ENCODE measurements at places on chromosomes 1 and 21. TPM values are rescaled to one million over a fixed set of nuclear protein-coding genes. Genes with fewer than 3 reads are reported as not detected.

GRCh38 chr21:39904457-39904856 is 37.2 kb downstream of the PCP4 start:
- H3K4me1 ChIP-seq = no peaks in the 10 kb centered on the region
- no peak overlapping the region for H3K4me3 ChIP-seq
- H3K27ac ChIP-seq = no peak overlapping the region
- no peak for DNase-seq

- H3K27ac ChIP-seq = peak overlapping the region; percentile 84
- H3K27me3 ChIP-seq = no peaks in the 10 kb centered on the region
- peaks cover 46% of the 10 kb centered on the region for H3K36me3 ChIP-seq
- no peak for DNase-seq
- H3K4me3 ChIP-seq = no peak overlapping the region
- H3K4me1 ChIP-seq = peaks cover 23% of the 10 kb centered on the region
These were observed 24.5 kb downstream of the HTR6 start for GRCh38 chr1:19689085-19689757.

DNA sequence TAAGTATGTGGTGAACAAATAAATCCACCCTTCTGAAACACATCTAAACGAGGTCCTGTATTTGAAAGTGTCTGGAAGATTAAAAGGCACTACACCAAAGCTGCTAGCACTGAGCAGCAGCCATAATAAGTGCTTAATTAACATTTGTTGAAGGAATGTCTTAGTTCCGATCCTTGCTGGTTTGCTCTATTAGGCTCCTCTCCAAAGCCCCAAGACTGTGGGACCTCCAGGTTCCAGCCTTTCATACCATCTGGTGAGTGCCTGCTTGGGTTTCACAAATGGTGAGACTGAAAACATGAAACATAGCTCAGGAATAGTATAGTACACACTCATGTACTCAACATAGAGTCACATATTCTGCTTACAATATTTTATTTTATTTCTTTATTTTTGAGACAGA is 640 bp upstream of the CYP2J2 start:
- peaks cover 8% of the 10 kb centered on the region for H3K36me3 ChIP-seq
- DNase-seq = no peak
- peaks cover 32% of the 10 kb centered on the region for H3K27me3 ChIP-seq
- H3K27ac ChIP-seq = no peak overlapping the region

GRCh38 chr1:247998811-247999210 is 14.6 kb upstream of the OR2L5 start:
- no peaks in the 10 kb centered on the region for H3K27me3 ChIP-seq
- no peak overlapping the region for H3K27ac ChIP-seq
- no peak overlapping the region for H3K4me3 ChIP-seq
- no peak for DNase-seq
- no peaks in the 10 kb centered on the region for H3K4me1 ChIP-seq

DNA sequence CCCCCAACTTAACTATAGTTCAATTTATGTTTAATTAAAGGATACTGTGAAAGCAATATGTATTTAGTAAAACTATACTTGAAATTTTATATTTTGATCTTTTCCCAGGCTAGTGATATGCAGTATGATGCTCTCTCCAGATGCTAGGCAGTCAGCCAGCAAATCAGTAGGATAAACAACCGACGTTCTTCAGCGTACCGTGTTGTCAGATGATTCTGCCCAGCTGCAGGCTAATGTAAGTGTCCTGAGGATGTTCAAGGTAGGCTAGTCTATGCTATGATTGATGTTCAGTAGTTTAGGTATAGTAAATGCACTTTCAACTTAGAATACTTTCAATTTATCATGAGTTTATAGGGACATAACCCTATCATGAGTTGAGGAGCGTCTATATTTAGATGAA is 762.6 kb downstream of the MRPL39 start:
- H3K27me3 ChIP-seq = no peaks in the 10 kb centered on the region
- no peak for DNase-seq
- H3K36me3 ChIP-seq = no peaks in the 10 kb centered on the region

GRCh38 chr1:194584052-194584451 is 1397.6 kb upstream of the B3GALT2 start:
- no peak overlapping the region for H3K4me3 ChIP-seq
- H3K4me1 ChIP-seq = no peaks in the 10 kb centered on the region
- no peaks in the 10 kb centered on the region for H3K36me3 ChIP-seq
- DNase-seq = no peak
- H3K27me3 ChIP-seq = no peaks in the 10 kb centered on the region

GRCh38 chr1:208599063-208599462 is 354.9 kb upstream of the PLXNA2 start:
- no peak overlapping the region for H3K27ac ChIP-seq
- H3K4me3 ChIP-seq = no peak overlapping the region

DNA sequence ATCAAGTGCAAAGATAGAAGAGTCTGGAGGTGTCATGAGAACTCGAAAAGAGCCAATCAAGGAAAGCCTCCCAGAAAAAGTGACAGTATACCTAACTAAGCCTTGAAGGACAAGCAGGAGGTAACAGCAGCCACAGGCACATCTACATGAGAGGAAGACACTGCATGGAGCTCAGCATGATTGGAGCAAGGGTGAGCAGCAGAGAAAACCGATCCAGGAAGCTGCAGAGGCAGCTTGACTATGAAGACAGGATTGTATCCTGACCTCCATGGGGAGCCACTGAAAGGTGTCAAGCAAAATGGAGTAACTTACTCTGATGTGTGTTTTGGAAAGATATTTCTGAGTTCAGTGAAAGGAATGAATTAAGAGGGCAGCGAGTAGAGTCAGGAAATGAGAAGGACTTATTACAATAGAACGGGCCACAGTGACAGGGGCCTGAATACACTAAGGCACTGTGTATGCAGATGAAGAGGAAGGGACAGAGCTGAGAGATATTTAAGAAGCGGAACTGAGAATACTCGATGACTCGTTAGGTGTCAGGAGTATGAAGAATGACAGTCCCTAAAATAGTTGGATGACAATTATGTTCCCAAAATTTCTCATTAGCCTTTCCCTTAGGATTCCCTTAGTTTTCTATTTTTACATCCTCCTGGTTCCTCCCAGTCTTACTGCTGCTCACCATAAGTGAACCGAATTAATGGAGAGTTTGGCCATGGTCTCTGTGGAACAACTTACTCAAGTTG is 139.3 kb upstream of the NFIA start:
- no peaks in the 10 kb centered on the region for H3K36me3 ChIP-seq
- DNase-seq = no peak
- peaks cover 10% of the 10 kb centered on the region for H3K27me3 ChIP-seq
- H3K27ac ChIP-seq = no peak overlapping the region

GRCh38 chr1:200154069-200154767 is 126.7 kb downstream of the NR5A2 start:
- H3K27ac ChIP-seq = peak overlapping the region; percentile 78
- peaks cover 41% of the 10 kb centered on the region for H3K4me1 ChIP-seq
- H3K4me3 ChIP-seq = no peak overlapping the region
- DNase-seq = peak; percentile 75
- H3K36me3 ChIP-seq = no peaks in the 10 kb centered on the region
- peaks cover 3% of the 10 kb centered on the region for H3K27me3 ChIP-seq

DNA sequence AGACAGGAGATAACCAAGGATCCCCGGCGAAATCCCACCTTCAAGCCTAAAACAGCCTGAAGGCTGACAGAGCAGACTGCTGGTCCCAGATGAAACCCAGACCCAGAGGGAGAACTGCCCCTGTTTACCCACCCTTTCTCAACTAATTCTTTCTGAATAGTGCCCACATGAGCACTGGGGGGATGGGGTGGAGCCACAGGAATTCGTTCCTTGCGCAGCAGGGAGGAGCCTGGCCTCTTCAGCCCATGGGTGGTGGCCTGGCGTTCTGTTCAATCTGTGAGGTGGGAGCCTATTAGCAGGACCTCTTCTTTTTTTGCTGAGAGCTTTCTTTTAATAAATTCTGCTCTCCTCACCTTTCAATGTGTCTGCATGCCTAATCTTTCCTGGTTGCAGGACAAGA is 6.6 kb upstream of the AK5 start:
- H3K27me3 ChIP-seq = no peaks in the 10 kb centered on the region
- no peak overlapping the region for H3K27ac ChIP-seq
- DNase-seq = no peak
- no peak overlapping the region for H3K4me3 ChIP-seq

GRCh38 chr1:60894741-60895140 is 187.6 kb upstream of the NFIA start:
- no peaks in the 10 kb centered on the region for H3K27me3 ChIP-seq
- no peak overlapping the region for H3K27ac ChIP-seq
- no peaks in the 10 kb centered on the region for H3K4me1 ChIP-seq

DNA sequence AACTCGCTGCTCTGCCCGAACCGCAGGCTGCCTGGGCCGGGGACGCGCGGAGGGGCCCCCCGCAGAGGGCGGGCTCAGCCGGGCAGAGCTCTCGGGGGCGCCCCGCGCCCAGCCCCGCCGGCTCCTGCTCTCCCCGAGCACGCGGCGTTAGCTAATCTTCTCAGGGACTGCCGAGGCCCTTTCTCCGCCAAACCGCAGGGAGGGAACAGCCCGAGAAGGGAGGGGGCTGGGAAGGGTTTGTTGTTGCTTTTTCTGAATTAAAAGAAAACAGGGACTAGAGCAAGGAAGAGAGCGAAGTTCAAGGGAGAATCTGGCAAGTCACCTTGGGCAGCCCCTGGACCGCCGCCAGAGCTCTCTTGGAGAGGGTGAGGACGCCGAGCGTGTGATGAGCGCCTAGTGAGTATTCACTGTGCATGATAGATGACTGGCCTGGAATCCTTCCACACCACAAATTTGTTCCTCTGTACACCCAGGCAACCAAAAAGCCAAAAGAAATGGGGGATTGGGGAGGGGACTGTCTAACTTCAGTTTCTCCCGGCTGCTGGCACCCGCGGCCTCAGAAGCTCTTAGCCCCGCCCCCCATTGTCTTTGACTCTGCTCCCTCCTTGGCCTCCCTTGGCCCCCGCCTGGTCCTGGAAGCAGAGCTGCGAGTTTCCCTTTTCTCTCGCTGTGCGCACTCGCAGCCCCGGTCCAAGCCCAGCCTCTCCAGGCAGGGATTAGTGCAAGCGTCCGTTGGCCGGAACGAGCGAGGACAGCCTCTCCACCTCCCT is 19.7 kb upstream of the LMX1A start:
- H3K4me1 ChIP-seq = peaks cover 17% of the 10 kb centered on the region
- DNase-seq = no peak
- H3K27ac ChIP-seq = no peak overlapping the region
- H3K27me3 ChIP-seq = peaks cover 68% of the 10 kb centered on the region

DNA sequence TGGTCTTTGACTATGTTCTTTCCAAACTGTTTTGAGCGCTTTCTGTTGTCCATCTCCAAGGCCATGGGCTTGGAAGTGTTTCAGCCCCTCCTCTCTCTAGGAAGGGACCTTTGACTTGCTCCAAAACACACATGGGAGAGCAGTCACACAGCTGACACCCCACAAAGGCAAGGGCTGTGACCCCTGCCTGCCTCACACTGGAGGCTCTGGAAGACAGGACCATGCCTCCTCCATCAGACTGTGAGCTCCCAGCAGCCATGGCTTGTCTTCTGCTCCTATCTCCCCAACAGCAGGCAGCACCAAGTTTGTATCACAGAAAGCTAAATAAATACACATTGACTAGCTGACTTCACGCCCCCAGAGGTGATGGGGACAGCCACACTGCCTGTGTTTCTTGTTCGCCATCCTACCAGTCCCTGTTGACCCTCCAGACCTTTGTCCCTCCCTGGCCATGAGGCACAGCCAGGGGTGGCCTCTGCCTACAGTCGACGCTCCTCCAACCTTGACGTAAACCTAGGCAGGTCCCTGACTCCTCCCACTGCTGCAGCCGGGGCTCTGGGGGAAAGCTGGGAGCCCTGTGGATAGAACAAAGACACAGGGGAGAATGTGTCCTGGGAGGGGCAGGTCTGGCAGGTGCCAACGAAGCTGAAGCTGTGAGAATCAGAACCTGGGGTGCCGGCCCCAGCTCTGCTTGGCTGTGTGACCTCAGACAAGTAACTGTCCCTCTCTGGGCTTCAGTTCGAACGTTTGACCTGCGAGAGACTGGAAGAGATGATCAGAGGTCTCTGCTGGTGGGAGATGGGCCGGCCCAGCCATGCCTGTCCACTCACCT is 4.8 kb downstream of the PLA2G2F start:
- DNase-seq = no peak
- H3K4me1 ChIP-seq = no peaks in the 10 kb centered on the region
- H3K27me3 ChIP-seq = no peaks in the 10 kb centered on the region
- H3K36me3 ChIP-seq = no peaks in the 10 kb centered on the region

DNA sequence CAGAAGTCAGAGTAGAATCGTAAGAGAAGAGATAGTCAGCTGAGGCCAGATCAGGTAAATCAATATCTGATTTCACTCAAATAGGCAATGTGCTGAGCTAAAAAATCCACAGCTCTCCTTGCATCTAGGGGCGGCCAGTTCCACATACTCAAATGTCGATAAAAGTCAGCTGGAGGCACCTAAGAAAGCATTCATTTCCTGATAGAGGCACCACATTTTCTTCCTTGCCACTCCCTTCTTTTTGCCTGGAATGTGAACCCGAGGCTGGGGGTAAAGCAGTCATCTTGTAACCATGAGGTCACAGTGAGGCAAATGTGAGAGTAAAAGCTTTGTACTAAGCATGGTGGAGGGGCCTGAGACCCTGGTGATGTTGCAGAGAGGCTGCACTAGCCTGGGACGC is 24.2 kb upstream of the CTPS1 start:
- H3K4me3 ChIP-seq = no peak overlapping the region
- DNase-seq = no peak
- H3K4me1 ChIP-seq = peaks cover 18% of the 10 kb centered on the region
- H3K36me3 ChIP-seq = no peaks in the 10 kb centered on the region
- H3K27me3 ChIP-seq = peaks cover 31% of the 10 kb centered on the region

DNA sequence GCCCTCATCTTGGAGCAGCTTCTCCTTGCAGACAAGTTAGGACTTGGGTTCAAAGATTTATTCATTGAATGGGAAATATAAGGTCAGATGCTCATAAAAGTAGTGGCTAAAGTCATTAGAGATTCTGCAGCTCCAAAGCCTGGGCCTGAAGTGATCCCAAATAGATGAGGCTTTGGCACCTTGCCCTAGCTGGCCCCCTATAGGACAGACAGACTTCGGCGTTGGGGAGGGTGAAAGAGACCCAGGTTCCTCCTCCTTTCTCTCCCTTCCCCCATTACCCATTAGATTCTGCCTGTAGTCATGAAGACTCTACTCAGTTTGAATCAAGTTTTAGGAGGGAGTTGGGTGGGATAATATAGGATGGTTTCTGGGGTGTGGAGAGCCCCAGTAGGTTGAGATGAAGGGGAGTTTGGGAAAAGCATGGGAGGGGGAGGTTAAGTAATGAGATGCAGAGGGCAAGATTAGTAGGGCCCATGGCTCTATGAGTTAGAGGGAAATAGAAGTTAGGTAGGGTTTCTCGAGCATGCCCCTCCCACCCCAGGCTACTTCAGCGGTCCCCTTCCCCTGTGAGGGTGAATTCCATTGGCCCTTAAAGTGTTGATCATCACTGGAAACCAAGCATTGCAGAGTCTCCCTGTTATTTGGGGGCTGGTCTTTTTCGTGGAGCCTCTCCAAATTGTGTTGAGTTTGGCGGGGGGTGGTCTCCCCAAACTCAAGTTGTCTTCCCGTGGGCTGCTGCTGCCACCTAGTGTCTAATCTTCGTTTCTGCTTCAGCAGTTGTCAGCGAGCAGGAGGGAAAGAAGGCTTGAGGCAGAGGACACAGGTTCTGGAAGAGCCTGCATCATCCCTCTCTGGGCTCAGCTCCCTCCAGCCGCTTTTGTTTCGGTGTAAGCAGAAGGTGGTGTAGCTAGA is 2.1 kb upstream of the AHDC1 start:
- H3K4me1 ChIP-seq = peaks cover 41% of the 10 kb centered on the region
- no peaks in the 10 kb centered on the region for H3K27me3 ChIP-seq

Gene ZMYM4
- 29.6 TPM for total RNA-seq

Gene ID3
- total RNA-seq = 31.4 TPM

Gene LCE3B
- total RNA-seq = not detected

Gene S100A7
- total RNA-seq = not detected

Gene CD160
- total RNA-seq = 2.4 TPM

Gene HPDL
- 16.8 TPM for total RNA-seq

Gene RHCE
- total RNA-seq = not detected

Gene APOBEC4
- not detected for total RNA-seq

Gene ALX3
- total RNA-seq = not detected

Gene THEM4
- 29.8 TPM for total RNA-seq
